Activated CD4-positive, alpha-beta T cell treated with anti-CD3 and anti-CD28 coated beads, Interleukin-2, amount 50 U/mL, for 48 hours (primary cell): ENCODE measurements at places on chromosomes 5 and 9.

- DNase-seq = no peak
These were observed 7.3 kb downstream of the PTGES2 start for GRCh38 chr9:128120061-128120740.

DNA sequence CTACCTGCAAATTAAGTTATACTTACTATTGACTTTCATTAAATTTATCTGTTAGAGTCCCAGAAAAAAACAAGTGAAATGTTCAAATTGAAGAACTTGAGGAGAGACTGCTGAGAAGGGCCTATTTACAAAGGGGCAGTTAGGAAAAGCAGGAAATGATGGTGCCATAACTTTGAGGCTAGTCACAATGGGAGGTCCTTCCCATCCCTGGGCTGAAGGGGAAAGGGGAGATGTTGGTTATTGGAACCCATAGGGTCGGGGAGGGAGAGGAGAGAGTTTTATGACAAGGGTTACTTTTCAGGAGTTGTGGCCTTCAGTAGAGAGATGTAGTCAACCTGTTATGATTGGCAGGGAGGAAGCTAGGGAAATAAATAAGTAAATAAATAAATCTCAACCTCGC lies 169.1 kb downstream of the DMRT2 start:
- no peak for DNase-seq

DNA sequence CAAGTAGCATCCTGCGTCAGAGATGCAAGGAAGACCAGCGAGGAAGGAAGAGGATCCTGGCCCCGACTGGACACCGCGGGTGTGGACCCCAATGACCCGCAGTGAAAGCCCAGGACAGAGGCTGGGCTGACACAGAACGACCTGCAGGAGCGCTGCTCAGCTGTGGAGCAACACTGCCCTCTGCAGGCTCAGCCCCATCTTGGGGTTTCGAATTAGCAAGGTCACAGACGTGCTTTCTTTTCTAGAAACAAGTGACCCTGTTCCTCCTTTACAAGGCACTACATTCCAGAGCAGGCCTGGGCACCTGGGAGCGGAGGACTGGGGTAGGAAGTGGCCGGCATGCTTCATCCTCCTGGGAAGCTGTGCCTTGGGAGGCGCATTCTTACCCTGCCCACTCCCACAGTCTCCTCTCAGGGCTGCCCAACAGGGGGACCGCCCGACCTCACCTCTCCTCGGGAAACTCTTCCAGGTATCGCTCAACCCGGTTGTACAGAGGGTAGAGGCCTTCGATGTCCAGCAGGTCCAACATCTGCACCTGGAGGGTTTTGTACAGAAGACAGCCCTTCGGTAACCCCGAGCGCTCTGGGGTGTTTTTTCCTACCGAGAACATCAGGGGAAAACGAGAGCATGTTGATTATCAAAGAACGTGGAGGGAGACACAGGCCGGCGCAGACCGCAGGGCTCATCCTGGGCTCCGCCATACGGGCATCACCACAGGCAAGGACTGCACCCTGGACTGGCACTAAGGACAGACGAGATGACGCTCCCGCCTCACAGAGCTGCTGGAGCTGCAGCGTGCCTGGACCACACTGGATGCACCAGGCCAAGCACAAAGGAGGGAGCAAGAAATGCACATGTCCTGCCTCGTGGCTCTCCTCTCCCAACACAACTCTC lies 35.0 kb downstream of the IPPK start:
- DNase-seq = peak; percentile 72

DNA sequence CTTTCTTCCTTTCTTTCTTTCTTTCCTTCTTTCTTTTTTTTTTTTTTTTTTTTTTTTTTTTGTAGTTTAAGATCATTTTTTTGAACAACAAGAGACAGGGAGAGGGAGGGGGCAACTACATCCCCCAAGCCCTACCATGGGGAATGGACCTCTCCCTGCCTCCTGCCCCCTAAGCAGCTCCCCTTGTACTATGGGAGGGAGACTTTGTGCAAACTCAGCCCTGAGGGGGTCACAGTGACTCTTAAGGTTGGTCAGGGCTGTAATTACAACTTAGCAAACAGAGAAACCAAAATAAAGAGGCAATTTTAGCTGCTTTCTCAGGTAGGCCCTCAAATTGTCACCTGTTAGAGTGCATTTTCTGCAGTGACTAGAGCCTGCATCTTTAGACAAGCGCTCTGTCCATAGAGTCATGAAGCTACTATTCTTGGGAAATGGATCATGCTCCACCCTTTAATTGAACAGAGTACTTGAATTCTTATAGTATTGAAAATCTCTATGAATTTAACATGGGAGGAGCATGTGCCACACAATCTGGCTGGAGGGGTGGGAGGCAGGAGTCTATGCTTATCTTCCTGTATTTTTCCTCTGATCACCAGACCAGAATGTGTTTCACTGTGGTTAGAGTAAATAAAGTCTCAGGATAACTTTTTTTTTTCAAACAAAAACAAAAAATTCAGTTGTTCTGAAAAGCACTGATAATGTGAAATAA lies 24.3 kb upstream of the PIK3R1 start:
- no peak for DNase-seq

GRCh38 chr9:73160868-73161267 lies 9.2 kb downstream of the ANXA1 start:
- no peak for DNase-seq

GRCh38 chr5:57895766-57896165 lies 413.2 kb upstream of the ACTBL2 start:
- DNase-seq = no peak

- DNase-seq = no peak
These were observed 27.0 kb downstream of the CNOT8 start for GRCh38 chr5:154885439-154885838.

- DNase-seq = no peak
These were observed 582.6 kb upstream of the TLE4 start for GRCh38 chr9:78989031-78989658.

GRCh38 chr5:179472641-179473040 lies 77.7 kb upstream of the RUFY1 start:
- DNase-seq = no peak

DNA sequence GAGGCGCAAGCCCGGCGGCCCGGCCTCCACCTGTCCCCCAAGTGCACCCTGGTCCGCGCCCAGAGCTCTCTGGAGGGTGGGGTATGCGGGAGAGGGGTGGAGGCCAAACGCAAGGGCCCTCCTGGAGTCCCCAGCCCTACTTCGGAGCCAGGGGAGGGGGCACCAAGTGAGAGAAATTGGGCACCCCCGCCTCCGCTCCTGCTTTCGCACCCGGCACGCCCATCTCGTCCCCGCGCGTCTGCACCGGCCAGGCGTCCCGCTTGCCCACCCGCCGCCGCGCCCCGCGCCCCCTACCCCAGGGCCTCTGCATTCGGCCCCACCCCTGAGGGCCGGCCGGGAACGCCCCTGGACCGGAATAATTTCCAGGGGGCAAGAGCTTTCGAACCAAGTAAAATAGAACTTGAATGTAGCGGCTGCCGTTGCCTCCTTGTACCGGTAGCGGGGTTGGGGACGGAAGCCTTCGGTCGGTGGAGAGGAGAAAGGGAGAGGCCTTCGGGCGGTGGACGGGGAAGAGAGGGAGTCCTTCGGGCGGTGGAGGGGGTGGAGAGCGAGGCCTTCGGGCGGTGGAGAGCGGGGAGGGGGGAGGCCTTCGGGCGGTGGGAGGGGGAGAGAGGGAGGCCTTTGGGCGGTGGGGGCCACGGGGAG lies 694 bp upstream of the PHPT1 start:
- DNase-seq = peak; percentile 48

- DNase-seq = no peak
These were observed 103.1 kb upstream of the SLC44A1 start for GRCh38 chr9:105141146-105141975.

- no peak for DNase-seq
These were observed 19.1 kb upstream of the RALGDS start for GRCh38 chr9:133140174-133140505.

GRCh38 chr5:178557416-178557815 lies 32.8 kb downstream of the COL23A1 start:
- DNase-seq = no peak

GRCh38 chr9:117103438-117104110 lies 311.3 kb downstream of the ASTN2 start:
- no peak for DNase-seq

DNA sequence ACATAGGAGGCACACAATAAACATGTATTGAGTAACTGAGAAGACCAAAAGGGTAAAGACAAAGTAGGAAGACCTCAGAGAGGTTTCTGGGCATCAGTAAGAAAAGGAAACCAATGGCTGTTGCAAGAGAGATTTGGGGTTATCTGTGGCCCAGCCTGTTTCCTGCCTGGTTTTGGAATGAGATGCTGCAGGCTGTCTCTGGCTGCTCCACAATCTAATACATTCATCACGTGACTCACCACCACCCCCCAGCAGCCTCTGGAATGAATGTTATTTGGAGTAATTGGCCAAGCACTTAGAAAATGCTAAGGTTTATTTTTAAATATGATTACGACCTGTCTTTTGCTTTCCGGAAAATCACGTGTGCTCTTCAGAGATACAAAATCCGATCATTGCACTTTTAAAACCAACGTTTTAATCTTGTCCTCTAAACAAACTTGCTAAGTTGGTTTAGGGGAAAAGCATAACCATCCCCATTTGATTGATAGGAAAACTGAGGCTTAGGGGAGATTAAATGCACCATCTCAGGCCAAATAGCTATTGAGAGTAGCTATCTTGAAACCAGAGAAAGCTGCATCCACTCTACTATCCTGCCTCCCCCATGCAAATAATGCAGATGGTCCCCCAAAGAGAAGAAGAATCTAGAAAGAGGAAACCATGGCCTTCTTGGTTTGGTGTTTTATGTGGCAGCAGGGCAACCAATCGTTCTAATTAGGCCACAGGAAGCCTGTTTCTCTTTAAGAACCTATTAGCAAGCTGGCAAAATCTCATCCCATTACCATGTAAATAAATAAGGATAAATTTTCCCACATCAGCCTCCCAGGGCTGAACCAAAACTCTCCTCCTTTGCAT lies 151.8 kb upstream of the ADRA1B start:
- no peak for DNase-seq

- DNase-seq = no peak
These were observed 297.8 kb downstream of the EPB41L4A start for GRCh38 chr5:112121258-112121657.

- no peak for DNase-seq
These were observed 14.9 kb downstream of the LARP1 start for GRCh38 chr5:154770111-154770510.

GRCh38 chr5:172544371-172545095 lies 90.2 kb upstream of the SH3PXD2B start:
- DNase-seq = no peak

- DNase-seq = no peak
These were observed 5.7 kb upstream of the AQP7 start for GRCh38 chr9:33408087-33408486.

GRCh38 chr5:159902444-159903121 lies 13.7 kb upstream of the ADRA1B start:
- DNase-seq = no peak

DNA sequence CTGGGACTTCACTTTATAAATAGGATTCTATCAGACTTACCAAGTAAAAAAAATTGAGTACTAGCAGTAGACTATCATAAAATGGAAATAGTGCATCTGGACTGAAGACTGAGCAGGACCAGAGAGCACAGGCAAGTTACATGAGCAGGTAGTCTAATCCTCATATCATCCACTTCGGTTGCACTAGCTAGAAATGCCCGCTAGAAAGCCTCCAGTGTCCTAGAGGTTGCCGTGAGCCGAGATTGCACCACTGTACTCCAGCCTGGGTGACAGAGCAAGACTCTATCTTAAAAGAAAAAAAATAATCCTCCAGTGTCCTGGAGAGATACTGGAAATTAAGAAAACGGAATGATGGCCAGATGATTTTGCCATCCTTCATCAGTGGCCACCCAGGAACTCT lies 20.0 kb downstream of the C5orf47 start:
- DNase-seq = no peak

DNA sequence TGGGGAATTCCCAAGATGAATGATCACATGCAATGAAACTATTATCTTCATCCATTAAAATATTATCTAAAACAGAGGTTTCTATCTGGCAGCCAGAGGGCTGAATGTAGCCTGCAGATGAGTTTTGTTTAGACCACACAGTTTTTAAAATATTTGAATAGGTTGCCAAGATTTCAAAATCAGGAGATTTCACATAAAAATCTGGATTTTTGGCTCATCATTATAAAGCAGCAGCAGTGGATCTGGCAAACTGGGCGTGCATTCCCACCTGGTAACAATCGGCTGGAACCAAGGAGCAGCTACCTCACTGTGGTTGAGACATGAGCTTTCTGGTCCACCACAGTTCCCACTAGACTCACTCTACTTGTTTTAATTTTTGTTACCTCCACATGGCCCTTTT lies 155.1 kb downstream of the BNC2 start:
- DNase-seq = no peak

GRCh38 chr5:177609076-177610059 lies 9.4 kb downstream of the B4GALT7 start:
- no peak for DNase-seq

DNA sequence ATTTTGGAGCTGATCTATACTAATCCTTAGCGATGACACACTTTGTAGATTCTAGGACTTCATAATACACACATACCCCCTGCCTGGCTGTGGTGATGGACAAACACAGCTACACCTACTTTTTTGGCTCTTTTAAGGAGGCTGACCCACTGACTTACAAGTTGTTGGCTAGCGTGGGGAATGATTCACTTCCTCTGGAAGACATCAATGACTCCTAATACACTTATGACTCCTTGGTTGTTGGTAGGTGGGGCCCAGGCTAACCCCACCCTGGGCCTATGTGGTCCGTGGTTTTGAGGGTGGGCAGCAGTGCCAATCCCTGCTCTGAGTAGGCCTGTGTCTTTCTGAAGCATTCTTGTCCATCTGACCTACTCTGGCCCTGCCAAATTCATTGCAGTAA lies 144.4 kb downstream of the SLC12A2 start:
- DNase-seq = no peak
